ENCODE measurements at places on chromosomes 7 and 10.
A peak's percentile ranks its signal among the peaks of the same experiment; 100 is the strongest.

- DNase-seq, result no peak
Measured at GRCh38 chr7:5428478-5429252, 5.0 kb upstream of the TNRC18 start.

GRCh38 chr10:120897343-120897742 lies 46.2 kb downstream of the WDR11 start:
- DNase-seq, result no peak

DNA sequence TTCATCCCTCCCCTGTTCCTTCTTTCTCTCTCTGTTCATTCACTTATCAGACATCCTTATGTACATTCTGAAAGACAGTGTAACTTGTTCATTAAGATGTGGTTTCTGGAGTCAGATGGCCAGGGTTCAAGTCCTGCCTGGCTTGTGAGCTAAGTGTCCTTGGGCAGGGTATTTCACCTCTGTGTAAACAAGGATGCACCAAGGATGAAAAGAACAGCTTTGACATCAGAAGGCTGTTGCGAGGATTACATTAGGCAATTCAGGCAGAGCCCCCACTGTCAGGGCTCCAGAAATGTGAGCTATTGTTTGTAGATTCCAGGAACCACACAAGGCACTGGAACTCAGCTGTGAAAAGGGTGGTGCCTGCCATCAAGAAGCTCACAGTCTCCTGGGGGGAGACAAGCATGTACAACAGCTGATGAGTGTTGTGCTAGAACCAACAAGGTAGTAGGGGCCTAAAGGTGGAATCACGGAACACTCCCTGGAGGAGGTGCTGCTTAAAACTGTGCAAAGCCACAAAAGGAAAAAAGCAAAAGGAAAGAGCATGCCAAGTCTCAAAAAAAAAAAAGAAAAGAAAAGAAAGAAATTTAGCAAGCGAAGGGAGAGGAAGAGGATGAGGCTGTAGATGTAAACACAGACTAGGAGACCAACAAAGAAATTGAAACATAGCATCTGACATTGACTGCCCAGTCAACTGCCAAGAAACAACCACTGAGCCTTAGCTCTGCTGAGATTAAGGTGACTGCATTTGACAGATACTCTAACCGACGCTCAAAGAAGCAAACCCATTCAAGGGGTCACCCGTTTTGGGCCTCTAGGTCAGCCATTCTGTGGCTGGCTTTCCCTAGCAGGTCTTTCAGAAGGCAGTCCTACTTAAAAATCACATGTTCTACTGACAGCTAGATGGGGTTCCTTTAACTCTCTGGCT lies 12.5 kb downstream of the PDLIM1 start:
- DNase-seq, result no peak

DNA sequence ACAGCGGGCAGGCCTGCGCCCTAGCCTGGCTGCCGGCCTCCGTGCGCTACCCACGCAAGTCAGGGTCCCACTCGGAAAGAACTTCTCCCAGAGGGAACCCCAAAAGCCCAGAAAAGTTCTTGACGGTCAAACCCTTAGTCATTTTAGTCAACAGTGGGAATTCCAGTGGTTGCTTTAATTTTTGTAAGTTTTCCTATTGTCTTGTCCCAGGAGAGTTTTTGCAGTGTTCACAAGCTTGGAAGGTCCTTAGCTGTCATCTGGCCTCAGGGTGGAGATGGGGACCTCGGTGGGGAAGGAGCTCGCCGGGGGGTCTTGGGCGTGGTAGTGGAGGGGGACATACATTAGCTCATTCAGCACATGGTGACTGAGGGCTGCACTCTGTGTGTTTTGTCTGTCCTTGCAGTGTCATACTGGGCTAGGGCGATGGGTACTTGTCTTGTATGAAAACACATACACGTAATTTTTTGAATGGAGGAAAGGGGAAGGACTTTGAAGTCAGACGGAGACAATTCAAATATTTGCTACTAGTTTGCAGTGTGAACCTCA lies 736 bp downstream of the MINDY4 start:
- DNase-seq, result no peak

DNA sequence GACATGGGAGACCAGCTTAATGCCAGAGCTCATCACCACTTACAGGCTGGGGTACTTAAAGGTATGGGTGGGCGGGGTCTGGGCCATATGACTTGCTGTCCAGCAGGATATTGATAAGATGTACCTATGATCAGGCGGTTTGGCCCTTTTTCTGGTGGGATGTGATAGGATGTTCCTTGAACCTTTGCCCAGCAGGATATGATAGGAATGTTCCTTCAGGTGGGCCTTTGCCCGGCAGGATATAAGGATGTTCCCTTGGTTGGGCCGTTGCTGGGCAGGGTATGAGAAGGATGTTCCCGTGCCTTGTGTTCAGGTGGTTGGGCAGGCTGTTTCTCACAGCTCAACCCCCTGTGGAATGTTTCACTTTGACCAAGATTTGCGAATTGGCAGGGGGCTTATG lies 187.2 kb upstream of the CXCL12 start:
- DNase-seq, result no peak

GRCh38 chr7:43872406-43873110 lies 3.2 kb upstream of the MRPS24 start:
- no peak for DNase-seq

DNA sequence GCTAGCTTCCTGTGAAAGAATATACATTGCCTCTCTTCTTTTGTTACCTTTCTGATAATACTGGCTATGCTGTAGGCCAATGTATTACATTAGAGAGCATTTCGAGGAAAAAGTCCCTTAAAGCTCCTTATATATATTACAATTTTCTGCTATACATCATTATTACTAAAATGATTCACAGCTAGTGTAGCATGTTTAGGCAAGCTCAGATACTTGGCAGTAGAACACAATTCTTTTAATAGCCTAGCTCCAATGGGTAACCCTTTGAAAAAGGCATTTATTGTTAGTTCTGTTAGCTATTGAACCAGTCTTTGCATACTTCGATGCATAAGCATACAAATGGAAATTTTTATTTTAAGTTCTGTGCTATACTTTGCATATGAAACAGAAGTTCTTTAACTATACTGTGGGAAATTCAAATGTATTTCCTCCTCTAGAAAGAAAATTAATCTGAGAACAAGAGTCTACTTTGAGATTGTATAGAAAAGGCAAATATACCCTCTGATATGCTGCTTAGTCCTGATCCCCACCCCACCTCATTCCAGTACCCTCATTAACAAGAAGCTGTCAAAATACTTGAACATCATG lies 55.6 kb upstream of the SKAP2 start:
- DNase-seq, result no peak

GRCh38 chr7:49172639-49173038 lies 248.3 kb downstream of the CDC14C start:
- no peak for DNase-seq

GRCh38 chr10:16950656-16951601 lies 133.7 kb upstream of the RSU1 start:
- peak; percentile 25 for DNase-seq

- no peak for DNase-seq
Measured at GRCh38 chr7:17056491-17057142, 174.8 kb upstream of the AGR3 start.

DNA sequence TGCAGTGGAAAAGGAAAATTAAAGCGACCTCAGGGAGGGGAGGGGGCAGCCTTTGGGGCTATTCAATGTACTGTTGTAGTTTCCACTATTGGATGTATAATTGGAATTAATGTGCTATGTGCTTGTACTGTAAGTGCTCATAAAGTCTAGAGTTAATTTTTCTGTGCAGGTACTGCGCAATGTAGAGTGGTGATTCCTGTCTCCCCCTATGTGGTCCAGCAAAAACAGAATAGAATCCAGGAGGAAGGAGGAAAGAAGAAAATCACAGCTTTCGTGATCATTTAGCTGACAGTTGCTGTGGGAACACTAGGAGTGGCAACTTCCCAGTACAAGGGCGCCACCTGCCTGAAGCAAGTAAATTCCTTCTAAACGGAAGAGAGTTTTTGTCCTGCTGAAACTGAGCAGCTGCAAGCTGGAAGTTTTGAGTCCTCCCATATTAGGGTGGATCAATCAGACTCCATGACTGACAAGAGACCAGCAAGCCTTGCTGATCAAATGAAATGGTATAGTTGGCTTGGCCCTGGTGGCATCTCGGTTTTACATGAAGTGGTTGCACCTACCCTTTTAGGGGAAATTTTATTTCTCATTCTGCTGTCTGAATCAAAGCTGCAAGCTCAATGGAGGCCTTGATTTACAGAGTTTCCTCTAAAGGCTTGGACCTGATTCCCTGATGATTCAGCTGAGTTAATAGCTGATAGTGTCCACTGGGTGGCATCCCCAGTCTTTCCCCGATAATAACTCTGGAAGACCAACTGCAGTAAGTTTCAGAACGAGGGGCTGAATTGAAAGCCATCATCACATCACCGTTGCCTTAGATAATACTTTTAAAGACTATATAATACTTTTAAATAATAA lies 299.8 kb downstream of the HGF start:
- no peak for DNase-seq

GRCh38 chr7:601595-602340 lies 82.1 kb upstream of the PDGFA start:
- DNase-seq, result peak; percentile 91

GRCh38 chr10:44390585-44391072 lies 5.7 kb upstream of the CXCL12 start:
- DNase-seq, result no peak

- DNase-seq, result no peak
Measured at GRCh38 chr7:149558149-149558861, 60.7 kb upstream of the ZNF746 start.

GRCh38 chr10:116241085-116241484 lies 31.9 kb downstream of the GFRA1 start:
- DNase-seq, result no peak

DNA sequence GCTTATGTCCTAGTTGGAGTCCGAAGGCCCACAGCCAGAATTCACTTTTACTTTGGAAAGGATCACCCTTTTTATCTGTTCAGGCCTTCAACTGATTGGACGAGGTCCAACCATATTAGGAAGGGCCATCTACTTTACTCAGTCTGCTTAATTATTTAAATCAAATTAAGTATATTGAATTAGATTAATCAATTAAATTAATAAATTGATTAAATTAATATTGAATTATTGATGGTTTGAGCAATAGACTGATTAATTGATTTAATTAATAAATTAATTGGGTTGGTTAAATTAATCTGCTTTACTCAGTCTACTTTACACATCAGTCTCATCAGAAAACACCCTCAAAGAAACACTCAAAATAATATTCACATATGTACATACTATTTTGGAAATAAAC lies 816.9 kb upstream of the POT1 start:
- no peak for DNase-seq

GRCh38 chr10:101441541-101442455 lies 87.8 kb downstream of the BTRC start:
- DNase-seq, result no peak

DNA sequence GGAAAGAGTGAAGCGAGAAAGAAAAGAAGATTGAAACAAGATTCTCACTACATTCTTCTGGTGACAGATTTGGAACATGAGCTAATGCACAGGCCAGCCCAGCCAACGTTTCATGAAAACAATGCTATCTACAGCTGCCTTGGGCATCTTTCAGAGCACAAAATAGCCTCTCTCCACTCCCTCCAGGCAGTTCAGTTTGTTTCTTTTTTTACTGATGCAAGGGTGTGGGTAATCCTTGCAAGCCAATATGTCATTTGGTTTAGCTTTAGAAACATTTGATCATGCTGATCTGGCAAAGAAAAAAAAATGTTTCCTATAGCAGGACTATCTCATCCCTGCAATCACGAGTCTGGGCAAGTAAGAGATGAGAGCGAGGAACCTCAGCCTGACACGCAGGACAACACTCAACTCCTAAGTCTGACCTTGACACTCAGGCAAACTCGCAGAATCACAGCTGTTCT lies 35.9 kb downstream of the SVIL start:
- no peak for DNase-seq

DNA sequence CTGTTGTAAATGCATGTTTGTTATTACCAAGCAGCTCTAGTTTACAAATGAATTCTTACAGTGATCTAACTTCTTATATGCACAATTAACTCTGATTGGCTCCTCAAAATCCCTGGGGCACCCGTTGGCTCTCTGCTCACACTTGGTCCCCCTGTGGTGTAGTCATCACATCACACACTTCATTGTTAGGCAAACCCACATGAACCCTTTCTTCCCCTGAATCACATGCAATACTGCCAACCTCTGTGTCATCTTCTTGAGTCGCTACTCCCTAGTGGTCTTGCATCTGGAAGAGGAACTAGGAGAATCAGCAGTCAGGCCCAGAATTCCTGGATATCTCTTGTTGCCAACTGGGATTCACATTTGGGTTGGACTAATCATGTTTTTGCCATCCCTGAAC lies 73.1 kb downstream of the CD36 start:
- DNase-seq, result no peak

- no peak for DNase-seq
Measured at GRCh38 chr7:129244220-129244619, 19.4 kb downstream of the AHCYL2 start.

GRCh38 chr10:21315645-21316220 lies 209.7 kb downstream of the SKIDA1 start:
- no peak for DNase-seq

DNA sequence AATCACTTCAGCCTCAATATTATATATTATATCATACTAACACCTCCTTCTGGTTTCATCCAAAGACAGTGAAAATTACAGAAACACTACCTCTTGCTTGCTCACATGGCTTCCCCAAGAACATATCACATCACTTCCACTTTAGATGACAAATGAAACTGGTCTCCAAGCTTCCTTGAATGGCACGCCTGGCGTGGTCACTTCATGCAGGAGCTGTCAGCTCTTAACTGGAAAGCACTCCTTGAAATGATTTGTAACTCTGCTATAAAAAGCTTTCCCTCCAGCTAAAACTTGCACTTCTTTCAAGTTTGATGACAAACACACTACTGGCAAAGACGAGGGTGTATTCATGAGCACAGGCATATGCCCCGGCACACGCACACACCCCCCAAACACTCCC lies 84.1 kb upstream of the INHBA start:
- DNase-seq, result no peak

DNA sequence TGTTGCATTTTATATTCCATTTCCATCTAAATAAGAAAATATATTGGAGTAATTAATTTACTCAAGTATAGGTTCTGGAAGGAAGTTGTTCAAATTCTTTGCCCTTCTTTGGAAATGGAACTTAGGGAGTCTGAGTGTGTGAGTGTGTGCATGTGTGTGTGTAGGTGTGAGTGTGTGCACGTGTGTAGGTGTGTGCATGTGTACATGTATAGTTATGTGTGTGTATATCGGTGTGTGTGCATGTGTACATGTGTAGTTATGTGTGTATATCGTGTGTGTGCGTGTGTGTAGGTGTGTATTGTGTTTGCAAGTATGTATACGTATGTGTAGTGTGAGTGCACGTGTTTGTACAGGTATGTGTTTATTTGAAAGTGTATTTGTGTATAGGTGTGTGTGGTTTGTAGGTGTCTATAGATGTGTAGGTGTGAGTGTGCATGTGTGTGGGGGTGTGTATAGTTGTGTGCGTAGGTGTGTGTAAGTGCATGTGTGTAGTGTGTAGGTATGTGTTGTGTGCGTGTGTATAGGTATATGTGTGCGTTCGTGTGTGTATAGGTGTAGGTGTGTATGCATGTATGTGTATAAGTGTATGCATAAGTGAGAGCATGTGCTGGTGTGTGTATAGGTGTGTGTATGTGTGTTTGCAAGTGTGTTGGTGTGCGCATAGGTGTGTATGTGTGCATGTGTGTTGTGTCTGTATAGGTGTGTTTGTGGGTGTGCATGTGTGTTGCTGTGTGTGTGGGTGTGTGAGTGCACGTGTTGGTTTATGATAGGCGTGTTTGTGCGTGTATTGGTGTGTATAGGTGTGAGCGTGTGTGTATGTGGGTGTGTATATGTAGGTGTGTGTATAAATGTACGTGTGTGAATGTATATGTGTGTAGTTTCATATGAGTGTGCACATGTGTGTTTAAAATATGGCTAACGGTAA lies 266.2 kb downstream of the CAMK1D start:
- DNase-seq, result no peak
